Activated CD8-positive, alpha-beta memory T cell treated with anti-CD3 and anti-CD28 coated beads for 1 hour (primary cell): ENCODE measurements at places on chromosomes 12 and 14.

DNA sequence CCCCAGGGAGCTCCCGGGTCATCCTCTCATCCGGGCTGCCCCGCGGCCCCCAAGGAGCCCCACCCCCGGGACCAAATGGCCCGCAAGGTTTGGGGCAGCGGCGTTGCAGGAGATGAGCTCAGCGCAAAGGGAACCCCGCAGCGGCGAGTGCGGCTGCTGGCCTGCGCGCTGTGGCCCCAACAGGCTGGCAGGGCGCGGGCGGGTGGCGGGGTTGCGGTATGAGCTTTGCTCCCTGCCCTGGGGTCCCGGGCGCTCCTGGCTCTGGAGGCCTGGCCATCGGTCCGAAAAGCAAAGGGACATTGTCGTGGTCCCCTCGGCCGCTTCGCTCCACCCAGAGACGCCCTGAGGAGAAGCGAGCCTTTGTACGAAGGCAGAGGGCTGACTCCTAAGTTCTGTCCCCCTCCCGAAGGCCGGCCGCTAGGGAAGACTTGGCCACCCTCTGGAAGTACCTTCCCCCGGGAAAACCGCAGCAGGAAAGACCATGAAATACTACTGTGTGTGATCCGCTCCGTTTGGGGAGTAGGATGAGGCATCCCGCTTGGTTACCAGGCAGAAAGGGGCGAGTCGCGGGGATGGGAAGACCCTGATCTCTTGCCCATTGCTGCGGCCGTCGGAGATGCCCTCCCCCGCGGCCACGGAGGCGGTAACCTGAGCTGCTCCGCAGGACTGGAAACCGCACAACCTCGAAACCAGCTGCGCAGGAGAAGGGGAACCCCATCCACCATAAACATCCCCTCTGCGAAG, 620 bp upstream of the NID2 start:
- no peak for DNase-seq

DNA sequence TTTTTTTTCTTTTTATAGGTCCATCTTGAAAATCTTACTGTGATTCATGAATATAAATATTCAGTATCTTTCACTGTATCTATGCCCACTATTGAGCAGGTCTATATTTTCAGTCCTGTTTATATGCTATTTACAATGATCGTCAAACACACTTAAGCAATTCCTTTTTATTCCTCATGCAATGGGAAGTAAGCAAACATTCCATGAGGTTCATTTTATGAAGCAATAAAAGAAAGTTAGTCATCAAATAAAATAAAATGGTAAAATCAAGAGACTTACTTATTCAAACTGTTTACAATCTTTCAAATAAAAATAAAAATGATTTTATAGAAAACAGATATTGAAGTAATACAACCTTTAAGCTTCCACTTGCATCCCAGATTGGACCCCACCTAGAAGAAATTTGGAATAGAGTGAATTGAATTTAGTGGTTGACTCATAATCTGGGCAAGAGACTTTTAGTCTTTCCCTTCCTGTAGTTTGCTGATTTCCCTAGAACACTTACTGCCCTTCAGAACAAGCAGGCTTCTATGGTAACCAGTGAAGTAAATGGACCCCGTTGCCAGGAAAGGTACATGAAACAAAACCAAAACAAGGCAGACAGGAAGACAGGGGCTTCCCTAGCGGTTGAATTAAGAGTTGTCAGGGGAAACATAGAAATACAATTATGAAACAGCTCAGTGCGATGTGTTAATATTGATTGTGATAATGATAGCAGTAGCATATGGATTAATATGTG, 241.0 kb upstream of the ATP2B1 start:
- DNase-seq = no peak

- no peak for DNase-seq
Observed at GRCh38 chr12:6936636-6937480, 6.8 kb upstream of the RNU7-1 start.

DNA sequence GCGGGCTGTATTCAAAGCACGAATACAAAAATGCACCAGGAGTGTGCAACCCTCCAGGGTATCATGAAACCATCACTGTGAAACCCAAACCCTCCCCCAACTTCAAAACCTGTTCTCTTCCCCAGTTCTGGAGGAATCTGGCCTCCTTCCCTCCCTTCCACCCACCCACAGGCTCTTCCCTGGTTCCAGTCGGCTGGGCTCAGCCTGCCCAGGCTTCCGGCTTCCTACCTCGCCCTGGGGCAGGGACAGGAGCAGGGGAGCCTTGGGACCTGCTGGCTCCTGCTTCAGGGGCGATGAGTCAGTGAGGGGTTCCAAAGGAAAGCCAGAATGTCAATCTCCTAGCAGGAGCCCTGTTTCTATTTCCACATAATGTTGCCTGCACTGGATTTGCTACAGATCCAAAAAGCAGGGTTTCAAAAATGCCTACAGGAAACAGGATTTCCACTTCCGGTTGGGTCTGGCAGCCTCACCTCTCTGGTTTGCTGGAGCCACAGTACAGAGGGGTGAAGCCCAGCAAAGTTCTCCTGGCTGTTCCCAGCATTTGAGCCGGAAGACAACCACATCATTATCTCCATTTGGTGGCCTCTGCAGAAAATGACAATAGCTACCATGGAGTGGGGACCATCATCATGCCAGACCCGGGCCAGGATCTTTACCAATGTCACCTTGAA, 278.3 kb downstream of the DPF3 start:
- DNase-seq = no peak

DNA sequence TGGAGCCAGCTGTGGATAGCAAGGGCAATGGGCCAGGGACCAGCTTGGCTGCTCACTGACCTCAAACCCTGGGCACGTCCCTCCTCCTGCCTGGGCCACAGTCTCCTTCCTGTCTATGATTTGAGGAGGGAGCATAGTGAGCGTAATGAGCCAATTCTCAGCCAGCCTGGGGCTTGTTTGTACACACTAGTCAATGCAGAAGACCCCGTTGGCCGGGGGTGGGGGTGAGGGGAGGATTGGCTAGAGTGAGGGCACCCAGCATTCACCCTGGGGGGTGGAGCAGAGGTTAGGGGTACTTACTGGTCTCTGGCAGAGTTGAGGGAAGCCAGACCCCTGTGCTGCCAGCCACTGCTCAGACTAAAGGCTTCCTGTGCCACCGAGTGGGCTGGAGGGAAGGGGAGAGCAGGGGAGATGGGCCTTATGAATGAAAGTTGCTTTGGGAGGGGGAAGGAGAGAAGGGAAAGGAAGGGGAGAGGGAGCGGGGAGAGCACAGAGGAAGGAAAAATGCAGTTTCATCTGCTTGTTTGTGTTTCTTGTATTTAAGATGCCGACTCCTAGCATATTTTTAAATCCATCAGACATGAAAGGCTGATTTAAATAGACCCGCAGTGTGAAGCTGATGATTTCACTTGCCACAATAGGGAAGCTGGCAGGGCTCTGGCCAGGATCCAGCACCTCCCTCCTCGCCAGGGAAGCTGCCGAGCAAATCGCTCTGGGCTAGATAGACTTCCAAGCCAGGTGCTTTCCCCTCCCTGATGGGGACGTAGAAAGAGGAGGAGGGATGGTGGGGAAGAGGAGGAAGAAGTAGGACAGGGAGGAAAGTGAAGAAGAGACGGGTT, 114.0 kb downstream of the PRMT8 start:
- DNase-seq = no peak

DNA sequence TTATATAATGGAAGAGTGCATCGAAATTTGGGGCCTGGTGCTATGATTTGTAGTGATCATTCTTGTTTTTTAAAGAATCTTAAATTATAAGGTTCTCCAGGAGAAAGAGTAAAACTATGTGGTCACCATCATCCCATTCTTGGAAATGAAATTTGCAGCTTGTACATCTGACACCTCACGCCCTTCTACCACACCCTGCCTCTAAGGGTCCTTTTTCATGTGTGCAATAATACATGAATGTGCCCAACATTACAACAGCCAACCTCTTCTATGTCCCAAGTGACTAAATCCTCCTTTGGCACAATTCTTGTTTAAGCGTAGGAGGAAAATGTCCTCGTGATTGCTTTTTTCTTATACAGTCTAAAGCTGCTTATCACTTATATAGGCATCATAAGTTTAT, 636.5 kb upstream of the NOVA1 start:
- no peak for DNase-seq

DNA sequence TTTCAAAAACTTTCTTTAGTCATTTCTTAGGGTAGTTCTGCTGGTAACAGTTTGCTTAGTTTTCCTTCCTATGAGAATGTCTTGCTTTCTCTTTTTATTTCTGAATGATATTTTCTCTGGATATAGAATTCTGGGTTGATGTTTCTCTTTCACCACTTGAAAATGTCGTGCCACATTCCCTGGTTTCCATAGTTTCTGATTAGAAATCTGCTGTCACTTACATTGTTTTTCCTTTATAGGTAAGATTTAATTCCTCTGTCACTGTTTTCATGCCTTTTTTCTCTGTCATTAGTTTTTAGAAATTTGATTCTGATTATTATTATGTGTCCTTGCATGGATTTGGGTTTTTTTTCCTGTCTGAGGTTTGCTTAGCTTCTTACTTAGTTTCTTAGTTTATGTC, 77.3 kb upstream of the PCNX4 start:
- DNase-seq = no peak

GRCh38 chr14:69667938-69668335, 56.5 kb downstream of the SUSD6 start:
- DNase-seq = no peak

GRCh38 chr12:75641031-75641780, 129.8 kb upstream of the KRR1 start:
- no peak for DNase-seq

- no peak for DNase-seq
Observed at GRCh38 chr14:24311837-24312615, 724 bp downstream of the LTB4R start.

DNA sequence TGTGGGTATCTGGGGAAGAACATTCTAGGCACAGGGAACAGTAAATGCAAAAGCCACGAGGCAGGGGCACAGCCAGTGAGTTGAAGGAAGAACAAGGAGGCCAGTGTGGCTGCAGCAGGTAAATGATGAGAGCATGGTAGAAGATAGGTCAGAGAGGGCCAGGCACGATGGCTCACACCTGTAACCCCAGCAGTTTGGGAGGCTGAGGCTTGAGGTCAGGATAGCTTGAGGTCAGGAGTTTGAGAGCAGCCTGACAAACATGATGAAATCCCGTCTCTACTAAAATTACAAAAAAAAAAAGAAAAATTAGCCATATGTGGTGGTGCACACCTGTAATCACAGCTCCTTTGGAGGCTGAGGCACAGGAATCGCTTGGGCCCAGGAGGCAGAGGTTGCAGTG, 86.7 kb upstream of the ESRRB start:
- DNase-seq = no peak

DNA sequence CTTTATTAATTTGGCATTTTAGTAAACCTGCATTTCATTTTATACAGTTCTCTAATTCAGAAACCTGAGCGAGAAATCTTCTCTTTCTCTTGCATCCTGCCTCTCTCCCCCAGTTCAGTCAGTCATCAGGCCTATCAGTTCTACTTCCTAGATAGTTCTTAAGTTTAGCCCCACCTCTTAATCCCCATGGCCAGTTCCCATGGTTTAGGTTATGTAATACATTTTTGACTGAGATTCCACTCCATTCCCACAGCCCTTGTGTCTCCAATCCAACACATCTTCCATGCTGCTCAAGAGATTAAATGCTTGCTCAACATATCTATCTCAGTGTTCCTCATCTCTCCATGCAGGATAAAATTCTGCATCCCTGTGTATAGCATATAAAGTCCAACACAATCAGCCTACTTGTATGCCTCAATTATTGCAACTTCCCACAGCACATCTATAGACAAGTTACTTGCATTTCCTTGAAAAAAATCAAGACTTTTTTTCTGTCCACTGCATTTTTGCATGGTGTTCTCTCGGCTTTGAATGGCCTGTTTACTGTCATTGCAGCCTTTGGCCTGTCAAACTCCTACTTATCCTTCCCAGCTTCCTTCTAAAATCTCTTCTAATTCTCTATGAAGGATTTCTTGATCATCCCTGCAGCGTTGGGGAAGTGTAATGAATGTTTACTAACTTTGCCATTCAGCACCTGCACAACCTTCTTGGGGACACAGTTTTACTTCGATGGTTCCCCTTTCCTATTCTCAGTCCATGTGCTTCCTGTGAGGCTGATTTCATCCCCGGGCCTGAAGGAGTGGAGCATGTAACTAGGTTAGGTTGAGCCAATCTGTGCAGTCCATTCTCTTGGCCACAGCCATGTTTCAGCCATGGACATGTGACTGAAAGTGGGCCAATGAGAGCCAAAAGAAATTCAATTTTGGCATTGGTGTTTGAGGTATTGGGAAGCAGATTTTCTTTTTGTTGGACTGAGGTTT, 80.8 kb downstream of the DACT1 start:
- no peak for DNase-seq

- DNase-seq = no peak
Observed at GRCh38 chr14:35964697-35965286, 138.7 kb downstream of the BRMS1L start.

DNA sequence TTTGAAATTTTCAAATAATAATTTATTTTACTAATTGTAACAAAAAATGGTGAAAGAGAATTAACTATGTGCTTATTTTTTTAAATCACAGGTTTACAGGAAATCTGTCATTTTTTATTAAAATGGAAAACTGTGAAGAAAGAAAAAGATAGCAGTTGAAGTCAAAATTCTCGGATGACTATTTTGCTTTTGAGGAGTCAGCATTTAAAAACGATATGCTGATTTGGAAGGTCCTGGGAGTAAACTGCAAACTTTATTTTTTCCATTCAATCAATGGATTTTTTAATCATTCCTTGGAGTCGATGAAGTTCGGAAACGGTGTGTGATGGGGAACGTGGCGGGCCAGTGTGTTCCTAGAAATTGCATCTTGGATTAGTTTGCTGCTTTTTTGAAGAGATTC, 258.9 kb upstream of the NAV3 start:
- DNase-seq = no peak

DNA sequence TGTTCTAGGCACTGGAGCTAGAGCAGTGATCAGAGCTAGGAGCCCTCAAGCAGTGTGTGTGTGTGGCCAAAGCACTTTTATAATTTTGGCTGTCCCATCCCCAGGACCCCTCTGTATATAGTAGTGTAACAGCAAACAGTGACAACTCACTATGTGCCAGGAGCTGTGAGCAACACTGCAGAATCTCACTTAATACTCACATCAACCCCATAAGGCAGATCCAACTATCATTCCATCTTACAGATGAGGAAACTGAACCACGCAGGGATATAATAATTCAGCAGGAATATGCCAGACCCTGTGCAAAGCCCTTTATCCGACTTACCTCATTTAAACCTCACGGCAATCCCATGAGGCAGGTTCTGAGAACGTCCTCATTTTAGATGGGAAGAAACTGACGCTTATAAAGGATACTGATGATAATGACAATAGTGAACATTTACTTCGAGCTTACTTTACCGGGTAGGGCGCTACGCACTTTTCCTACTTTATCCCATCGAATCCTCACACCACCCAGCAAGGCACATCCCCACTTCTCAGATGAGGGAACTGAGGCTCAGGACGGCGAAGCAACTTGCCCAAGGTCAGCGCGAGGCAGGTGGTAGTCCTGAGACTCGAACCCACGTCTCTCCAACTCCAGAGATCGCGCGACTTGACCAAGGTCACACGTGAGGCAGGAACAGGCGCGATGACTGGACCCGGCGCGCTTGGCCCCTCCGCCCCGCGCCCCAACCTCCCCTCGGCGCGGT, 687 bp downstream of the RAB35 start:
- DNase-seq = no peak
